ENCODE measurements at places on chromosomes 2 and 18.

DNA sequence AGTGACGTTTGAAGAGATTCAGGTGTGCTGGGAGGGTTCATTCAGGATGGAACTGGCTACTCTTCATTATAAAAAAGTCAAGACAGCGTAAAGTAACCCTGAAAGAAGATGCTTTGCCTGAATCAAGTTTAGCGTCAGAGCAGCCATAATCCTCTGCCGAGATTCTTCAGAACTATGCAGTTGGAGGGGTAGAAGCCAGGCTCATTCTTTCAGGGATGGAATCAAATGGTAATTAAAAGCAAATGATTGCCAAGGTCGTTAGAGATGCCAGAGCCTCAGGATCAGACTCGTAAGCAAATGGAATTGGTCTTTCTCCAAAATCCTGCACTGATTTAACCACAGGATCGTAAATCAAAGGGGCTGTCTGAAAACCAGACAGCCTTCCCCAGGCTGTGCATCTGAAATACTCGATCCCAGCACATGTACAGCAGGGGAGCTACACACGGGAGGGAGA is 21.9 kb downstream of the APCDD1 start:
- no peak for DNase-seq

GRCh38 chr2:20523073-20523798 is 76.4 kb downstream of the RHOB start:
- no peak for DNase-seq

DNA sequence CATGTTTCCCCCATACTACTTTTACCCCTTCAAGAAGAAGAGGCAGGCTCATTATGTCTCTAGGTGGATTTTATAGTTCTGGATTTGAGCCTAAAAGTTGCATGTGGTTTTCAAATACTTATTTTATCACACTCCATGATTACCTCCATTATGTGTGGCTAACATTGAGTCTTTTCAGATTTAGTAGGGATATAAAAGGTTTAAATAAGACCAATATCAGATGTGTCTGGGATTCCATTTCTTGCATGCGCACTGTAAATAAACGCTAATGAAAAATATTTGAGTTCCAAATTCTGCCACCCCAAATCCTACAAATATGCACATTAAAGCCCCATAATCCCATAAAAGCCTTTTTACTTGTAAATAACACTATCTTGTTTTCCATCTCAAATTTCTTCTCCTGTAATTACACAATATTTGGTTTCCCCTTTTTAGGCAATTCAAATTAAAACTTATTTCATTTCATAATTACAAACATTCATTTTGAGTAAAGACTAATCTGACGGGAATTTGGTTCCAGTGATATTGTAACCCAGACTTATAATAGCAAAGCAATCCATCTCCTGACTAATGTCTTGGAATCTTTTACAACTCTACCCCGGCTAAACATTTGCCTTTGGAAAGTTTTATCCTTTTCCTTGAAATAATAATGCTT is 600.0 kb downstream of the SLC4A3 start:
- no peak for DNase-seq

DNA sequence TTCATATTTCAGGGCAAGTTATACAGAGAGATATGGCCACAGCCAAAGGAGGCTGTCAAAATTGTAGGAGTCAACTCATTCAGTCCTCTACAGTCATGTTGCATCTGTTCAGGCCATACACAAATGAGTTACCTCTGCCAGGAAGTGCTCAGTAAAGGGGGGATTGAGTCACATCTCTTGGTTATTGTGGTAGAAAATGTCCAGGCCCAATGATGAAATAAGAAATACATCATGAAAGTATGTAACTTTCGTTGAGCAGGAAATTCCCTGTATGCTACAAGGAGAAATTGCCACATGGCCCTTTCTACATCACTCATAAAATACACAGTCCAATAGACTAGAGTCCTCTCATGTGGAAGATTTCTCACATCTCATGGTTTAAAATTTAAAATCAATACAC is 103.9 kb upstream of the COL3A1 start:
- DNase-seq = no peak

DNA sequence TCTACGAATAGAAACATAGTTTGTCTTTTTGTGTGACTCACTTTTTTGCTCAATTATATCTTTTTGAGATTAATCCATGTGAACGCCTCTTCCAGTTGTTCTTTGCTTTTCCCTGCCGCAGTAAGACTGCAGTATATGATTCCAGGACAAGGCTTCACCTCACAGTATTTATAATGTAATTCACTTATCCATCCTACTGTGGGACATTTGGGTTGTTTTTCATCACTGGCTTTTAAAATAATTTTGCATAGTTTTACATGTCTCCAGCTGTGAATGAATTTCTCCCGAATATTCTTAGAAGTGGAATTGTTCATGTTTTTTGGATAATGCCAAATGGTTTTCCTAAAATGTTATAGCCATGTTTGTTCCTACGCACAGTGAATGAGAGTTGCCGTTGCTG is 21.9 kb downstream of the COPS9 start:
- no peak for DNase-seq

GRCh38 chr2:85792783-85793441 is 39.1 kb downstream of the ATOH8 start:
- no peak for DNase-seq

GRCh38 chr2:28736034-28736433 is 15.6 kb upstream of the PPP1CB start:
- DNase-seq = no peak

- no peak for DNase-seq
These were observed 589.2 kb upstream of the LRRTM1 start for GRCh38 chr2:80893711-80894110.

DNA sequence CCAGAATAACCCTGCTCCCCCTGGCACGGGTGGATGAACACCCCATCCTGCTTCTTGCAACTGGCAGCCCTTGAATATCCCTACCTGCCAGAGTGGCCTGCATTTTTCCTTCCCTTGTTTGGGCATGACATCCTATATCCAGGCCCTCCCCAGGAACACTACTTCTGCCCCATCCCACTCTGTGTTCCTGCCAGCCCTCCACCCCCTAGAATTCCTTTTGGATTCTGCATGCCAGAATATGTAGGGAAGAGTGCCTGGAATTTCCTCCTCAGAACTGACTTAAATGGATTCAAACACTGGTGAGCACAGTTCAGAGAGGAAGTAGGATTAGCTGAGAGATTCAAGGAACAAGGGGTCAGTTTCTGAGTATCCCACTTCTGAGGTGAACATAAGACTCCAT is 123.5 kb upstream of the PELI1 start:
- no peak for DNase-seq

DNA sequence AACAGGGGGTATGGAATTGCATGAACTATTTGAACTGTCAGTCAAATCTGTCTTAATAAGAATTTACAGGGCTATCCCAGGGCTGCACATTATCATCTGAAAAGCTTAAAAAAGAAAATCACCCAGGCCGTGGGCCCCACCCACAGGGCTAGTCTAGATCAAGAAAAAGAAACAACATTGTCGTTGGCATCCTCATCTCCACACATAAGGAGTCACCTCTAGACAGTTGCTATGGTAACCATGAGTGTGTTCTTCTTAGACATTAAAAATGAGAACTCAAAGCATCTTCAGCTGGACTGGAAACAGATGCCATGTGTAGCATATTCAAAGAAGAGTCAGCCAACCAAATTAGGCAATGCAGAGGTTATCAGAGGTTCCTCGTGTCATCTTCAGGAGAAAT is 72.3 kb upstream of the CPO start:
- no peak for DNase-seq

DNA sequence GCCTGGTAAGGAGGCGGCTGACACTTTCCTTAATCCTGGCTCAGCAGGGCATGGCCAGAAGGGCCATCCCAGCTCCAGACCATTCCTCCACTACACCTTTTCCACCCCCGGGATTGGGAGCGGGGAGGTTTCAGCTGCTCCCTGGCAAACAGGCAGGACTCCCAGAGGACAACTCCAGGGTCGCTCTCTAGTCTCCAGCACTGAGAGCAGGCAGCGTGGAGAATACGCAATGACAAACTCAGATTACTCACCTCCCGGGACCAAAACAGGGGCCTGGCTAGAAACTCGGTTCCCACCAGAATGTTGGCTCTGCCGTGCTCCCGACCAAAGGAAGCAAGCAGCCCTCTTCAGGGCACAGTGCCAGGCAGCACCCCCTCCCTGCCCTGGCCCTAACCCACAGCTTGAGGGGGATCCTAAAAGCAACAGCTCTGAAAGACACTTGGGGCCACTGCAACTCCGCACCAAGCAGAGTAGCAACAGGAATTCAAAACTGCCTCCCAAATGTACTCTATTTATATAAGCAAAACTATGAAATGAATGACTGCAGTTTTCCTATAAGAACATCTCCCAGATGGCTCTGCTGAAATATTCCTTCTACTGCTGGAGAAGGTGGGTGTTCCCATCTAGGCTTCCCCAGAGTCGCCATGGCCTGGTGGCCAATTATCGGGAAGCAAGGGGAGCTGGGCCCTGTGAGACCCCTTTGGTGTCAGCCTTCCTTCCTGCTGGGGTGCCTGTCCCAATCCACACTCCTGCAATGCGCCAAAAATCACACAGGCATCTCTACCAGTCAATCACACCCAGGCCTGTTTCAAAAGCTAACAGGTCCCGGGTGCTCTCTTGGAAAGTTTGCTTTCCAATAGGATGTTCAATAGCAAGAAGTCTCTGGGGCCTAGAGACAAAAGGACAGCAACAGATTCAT is 61.2 kb upstream of the POMC start:
- DNase-seq = no peak

GRCh38 chr2:55581874-55582547 is 35.4 kb downstream of the PPP4R3B start:
- DNase-seq = no peak

GRCh38 chr2:128270672-128271596 is 47.7 kb downstream of the HS6ST1 start:
- peak; percentile 66 for DNase-seq

- no peak for DNase-seq
These were observed 29.2 kb upstream of the MSH2 start for GRCh38 chr2:47373747-47374146.

DNA sequence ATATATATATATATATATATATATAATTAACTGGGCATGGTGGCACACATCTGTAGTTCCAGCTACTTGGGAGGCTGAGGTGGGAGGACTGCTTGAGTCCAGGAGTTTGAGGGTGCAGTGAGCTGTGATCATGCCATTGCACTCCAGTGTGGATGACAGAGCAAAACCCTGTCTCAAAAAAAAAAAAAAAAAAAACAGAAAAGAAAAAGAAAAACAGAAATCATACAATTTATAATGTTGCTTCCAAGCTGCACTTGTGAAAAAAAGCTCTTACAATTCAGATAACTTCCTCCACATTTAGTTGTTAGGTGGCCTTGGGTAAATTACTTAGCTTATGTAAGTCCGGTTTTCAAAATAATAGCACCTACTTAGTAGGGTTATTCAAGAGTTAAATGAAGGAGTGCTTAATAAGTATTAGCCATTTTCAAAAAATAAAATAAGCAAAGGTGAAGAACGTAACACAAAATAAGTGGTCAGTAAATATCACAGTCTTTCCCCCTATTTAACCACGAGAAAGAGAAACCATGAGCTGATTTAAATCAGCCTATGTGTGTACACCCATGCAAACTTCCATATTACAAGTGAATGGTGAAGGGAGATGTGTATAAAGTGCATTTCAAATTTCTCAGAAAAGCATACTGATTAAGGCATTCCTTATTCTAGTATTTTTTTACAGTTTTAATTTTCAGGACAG is 2.3 kb downstream of the WIPF1 start:
- DNase-seq = no peak

GRCh38 chr18:75170022-75170789 is 38.7 kb downstream of the PTGR3 start:
- DNase-seq = peak; percentile 76

- DNase-seq = no peak
These were observed 24.8 kb downstream of the KIF5C start for GRCh38 chr2:148899638-148900318.

GRCh38 chr2:85243101-85244072 is 84.4 kb downstream of the TGOLN2 start:
- no peak for DNase-seq

DNA sequence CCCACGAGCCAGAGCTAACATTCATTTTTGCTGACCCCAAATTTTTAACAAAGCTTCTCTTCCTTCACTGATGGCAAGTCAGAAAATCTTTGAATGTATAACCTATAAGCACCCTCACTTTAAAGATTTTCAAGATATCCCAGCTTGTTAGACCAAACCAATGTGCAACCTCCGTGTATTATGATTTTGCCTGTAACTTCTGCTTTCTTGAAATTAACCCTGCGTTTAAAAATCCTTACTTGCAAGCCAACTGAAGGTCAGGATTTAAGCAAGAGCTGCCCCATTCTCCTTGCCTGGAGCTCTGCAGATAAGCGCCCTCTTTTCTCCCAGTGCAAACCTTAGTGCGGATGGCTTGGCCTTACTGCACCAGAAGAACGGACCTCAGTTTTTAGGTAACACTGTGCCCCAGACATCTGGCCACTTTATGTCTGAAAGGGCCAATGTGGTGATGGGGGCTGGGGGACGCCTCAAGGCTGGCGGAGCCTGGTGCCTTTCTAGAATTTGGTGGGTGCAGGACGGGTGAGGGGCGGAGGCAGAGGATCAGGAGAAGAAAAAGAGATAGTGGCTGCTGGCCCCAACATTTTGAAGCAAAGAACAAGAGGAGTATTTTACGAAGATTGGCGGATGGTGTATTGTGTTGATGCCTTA is 805 bp upstream of the TNFRSF11A start:
- DNase-seq = no peak

DNA sequence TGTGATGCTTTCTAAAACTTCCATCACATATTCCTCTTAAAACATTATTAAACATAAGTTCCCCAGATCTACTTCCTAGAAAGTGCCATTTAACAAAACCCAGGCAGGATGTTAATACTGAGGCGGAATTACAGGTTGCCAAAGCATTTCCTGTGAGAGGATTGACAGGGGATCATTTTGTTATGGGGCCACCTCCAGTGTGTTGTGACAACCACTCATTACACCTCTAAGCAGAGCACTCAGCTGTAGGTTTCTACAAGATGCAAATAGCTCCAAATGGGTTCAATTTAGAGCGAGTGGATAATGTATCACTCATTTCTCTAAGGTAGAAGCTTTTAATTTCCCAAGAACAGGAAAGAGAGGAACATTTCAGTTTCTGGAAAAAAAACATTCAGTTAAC is 1429.5 kb upstream of the ACVR2A start:
- DNase-seq = no peak

DNA sequence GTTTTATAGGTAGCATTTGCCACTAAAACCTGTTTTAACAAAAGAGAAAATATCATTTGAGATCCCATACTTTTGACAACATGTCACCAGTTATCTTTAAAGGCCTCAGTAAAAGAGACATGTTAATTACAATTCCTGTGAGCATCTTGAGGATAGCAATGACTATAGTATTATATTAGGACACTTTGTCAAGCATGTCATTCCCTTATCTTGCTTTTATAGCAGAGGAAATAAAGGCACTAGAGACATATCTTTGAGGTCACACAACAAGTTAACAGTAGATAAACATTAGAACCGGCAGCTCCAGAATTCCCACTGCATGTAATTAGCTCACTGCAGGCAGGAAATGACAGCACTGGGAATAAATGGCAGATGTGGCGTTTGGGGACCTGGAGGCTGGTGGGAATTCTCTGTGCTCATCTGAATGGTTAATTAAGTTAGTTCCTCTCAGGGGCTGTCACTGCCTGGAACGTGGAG is 25.9 kb downstream of the LYPD6B start:
- no peak for DNase-seq

All from osteocyte (in vitro differentiated cells).